ENCODE measurements at places on chromosomes 4 and X.

- DNase-seq, result no peak
These were observed 67.4 kb upstream of the SMAD1 start for GRCh38 chr4:145414226-145414625.

GRCh38 chr4:55020131-55020530 lies 105.3 kb downstream of the KDR start:
- DNase-seq, result no peak

DNA sequence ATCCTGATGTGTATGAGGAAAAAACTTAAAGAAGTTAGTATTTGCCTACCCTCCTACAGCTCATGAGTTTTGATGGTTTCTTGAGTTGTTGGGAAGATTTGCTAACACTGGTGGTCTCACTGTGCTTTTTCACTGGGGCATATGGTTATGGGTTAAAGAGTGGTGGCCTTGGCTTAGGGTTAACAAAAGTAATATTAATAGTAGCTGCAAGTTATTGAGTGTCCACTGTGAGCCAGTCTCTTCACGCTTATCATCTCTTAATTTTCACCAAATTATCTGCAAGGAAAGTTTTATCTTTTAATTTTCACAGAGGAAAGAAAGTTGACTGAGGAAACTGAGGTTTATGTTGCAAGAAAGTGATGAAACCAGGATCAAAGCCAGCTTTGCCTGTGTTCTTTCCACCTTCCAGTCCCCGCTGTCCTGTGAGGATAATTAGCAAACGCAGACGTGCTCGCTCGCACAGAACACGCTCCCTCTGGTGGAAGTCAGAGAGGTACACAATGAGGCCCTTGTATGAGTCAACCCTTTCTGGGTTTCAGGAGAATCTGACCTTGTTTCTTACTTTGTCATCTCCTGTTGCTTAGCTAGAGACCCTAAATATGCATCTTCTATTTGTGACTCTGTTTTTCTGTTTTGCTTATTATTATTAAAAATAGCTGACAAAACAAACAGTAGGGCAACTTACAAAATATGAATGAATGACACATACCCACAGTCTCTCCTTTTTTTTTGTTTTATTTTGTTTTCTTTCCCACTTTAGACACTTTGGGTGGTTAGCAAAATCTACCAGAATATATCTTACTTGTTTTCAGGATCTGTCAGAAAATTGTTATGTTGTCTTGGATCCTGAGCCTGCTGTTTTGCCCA lies 94.3 kb downstream of the DDIT4L start:
- peak; percentile 81 for DNase-seq

DNA sequence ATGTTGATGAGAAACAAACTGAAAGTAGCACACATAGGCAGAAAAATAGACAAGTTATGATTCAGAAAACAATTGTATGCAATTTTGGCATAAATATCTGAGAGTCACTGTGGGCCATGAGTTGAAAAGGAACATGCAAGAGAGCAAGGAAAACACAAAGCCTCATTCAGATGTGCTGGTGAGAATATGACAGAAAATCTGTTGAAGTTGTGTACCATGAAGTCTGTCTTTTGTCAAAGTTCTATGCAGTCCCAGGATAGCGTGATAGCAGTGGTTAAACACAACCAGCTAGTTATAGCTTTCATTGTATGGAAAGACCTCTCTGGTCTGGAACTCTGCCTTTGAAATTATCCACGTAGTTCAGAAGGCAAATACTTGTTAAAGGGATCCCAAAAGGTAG lies 53.0 kb downstream of the TMEM154 start:
- no peak for DNase-seq

DNA sequence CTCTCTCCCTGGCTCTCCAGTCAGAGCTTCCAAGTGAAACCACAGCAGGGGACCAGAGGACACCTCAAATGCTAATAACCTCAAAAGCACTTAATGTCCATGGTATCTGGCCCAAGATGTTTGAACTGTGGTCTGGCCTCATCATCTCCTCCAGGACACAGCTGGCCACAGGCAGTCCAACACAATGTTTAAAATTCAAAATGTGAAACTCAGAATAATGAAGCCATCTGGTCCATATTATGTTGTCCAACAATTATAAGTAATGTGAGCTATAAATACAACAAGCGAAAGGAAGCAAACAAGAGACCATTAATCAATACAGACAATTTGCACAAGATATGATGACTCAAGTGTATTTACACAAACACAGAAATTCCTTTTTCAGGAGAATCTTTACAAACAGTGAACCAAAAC lies 90.7 kb upstream of the S100G start:
- DNase-seq, result no peak

- DNase-seq, result no peak
These were observed 93.5 kb upstream of the ADAD1 start for GRCh38 chr4:122285285-122285684.

DNA sequence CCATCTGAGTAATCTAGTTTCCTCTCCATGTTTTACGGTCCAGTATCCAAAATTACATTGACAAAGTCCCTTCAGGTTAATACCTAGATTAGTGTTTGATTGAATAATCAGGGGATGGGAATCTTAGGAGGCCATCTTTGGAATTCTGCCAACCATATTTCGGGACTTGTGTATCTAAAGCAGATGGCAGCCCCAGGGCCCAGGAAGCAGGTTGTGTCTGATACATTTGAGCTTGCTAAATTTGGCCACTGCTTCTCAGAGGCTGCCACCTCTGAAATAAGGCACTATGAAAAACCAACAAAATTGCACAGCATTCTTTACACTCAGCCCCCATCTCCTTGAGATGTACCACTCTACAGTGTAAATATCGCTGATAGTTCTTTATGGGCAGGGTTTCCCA lies 102.1 kb downstream of the ASB9 start:
- no peak for DNase-seq

GRCh38 chr4:153211986-153212728 lies 7.9 kb downstream of the TRIM2 start:
- DNase-seq, result no peak

DNA sequence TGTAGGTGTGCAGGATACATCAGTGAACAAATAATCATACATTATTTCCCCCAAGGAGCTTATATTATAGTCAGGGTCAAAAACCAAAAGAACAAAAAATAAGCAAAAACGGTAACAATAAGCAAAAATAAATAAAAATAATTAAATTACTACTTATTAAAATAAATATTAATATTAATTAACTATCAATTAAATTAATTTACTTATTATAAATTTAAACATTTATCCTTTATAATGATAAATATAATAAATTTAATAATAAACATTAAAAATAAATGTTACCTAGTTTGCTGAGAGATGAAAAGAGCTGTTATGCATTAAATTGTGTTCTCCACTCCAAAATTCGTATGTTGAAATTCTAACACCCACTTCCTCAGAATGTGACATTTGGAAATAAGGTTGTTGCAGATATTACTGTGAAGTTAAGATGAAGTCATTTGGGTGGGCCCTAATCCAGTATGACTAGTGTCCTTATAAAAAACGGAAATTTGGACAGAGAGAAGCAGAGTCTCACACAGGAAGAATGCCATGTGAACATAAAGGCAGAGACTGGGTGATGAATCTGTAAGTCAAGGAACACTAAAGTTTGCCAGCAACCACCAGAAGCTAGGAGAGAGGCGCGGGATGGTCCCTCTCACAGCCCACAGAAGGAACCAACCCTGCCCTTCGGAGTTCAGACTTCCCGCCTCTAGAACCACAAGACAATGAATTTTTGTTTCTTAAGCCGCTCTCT lies 67.2 kb upstream of the IBSP start:
- no peak for DNase-seq
